ENCODE measurements at places on chromosomes 1 and 21.

- DNase-seq, result peak; percentile 95
These were observed 12.9 kb upstream of the FYB2 start for GRCh38 chr1:56831871-56832693.

GRCh38 chr1:150383631-150384324 is 19.8 kb downstream of the RPRD2 start:
- DNase-seq, result no peak

GRCh38 chr1:81800695-81801650 is at the start of gene ADGRL2:
Gene ADGRL2, plus strand, starts transcription at chr1:81800934. Its CDS starts 36,051 bp downstream, at chr1:81836985.
- peak; percentile 95 for DNase-seq

- peak; percentile 80 for DNase-seq
These were observed 11.5 kb upstream of the AIM2 start for GRCh38 chr1:159088050-159088449.

DNA sequence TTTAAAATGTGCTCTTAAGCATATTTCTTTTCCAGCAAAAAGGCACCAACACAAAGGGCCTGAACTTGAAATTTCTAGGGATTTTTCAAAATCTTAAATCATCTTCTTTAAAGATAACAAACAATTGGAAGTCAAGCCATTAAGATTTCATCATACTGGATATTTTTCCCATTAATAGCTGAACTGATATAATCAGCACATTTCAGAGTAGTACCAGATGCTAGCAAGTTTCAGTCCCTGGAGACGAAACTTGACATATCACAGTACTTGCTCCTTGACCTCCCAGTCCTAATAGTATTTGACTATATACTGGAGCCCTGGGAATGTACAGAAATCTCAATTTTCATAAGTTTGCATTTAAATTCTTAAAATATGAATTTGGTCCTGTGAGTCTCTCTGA is 10.2 kb upstream of the CDC7 start:
- no peak for DNase-seq

GRCh38 chr1:101290119-101290921 is 53.5 kb downstream of the S1PR1 start:
- no peak for DNase-seq

DNA sequence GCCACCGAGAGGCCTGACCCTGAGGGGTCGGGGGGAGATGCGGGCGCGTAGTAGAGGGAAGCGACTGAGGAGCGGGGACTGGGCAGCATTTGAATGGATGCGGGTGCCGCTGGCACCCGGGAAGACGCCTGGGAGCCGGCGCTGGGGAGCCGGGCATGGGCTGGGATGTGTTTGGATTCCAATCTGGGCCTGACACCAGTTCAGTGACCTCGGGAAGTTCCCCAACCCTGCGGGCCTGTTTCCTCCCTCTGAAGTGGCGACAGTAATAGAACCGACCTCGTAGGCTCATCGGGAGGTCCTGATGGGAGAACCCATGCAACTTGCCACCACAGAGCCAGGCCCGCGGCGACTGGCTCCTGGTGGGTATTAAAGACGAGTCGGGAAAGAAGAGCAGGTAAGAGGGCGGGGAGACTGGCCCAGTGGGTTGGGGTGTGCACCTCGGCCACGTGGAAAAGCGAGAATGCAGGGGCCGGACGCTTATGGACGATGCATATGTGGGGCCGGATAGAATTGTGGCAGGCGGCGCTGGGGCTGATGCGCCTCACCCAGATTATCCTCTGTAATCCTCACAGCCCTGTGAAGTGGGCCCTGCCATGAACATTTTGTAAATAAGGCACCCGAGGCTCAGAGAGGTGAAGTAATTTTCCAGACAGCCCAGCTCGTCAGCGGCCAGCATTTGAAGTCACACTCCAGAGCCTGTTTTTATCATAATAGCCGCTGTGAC is 105.8 kb downstream of the SLC16A1 start:
- DNase-seq, result no peak

Measured in fibroblast of pulmonary artery (primary cell).